ENCODE measurements at places on chromosomes 16 and 17.
A peak's percentile ranks its signal among the peaks of the same experiment; 100 is the strongest.

- no peaks in the 10 kb centered on the region for H3K36me3 ChIP-seq
- no peak for ATAC-seq
- no peaks in the 10 kb centered on the region for H3K4me1 ChIP-seq
- no peaks in the 10 kb centered on the region for H3K27me3 ChIP-seq
- H3K4me3 ChIP-seq, result no peak overlapping the region
- no peak overlapping the region for H3K27ac ChIP-seq
Measured at GRCh38 chr17:55166506-55166905, 98.3 kb upstream of the HLF start.

- ATAC-seq, result no peak
- H3K4me3 ChIP-seq, result no peak overlapping the region
- H3K27me3 ChIP-seq, result no peaks in the 10 kb centered on the region
- no peaks in the 10 kb centered on the region for H3K36me3 ChIP-seq
- H3K4me1 ChIP-seq, result no peaks in the 10 kb centered on the region
- H3K27ac ChIP-seq, result no peak overlapping the region
Measured at GRCh38 chr17:70130289-70130688, 39.0 kb upstream of the KCNJ2 start.

DNA sequence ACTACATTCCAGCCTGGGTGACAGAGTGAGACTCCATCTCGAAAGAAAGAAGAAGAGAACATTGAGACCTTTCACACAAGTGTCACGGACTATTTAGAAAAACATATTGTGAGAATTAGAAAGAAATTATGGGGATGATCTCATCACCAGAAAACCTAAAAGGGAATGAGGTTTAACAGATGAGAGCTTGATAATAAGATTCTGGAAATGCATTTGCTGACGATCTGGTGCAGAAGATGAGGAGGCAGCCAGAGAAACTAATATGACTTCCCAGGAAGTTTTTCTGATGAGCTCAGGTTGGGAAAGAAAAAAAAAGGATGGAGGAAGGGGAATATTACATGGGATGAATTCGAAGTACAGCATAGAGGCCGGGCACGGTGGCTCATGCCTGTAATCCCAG is 10.8 kb upstream of the APOH start:
- H3K36me3 ChIP-seq, result no peaks in the 10 kb centered on the region
- H3K4me3 ChIP-seq, result no peak overlapping the region
- H3K4me1 ChIP-seq, result no peaks in the 10 kb centered on the region
- no peaks in the 10 kb centered on the region for H3K27me3 ChIP-seq
- H3K27ac ChIP-seq, result no peak overlapping the region

DNA sequence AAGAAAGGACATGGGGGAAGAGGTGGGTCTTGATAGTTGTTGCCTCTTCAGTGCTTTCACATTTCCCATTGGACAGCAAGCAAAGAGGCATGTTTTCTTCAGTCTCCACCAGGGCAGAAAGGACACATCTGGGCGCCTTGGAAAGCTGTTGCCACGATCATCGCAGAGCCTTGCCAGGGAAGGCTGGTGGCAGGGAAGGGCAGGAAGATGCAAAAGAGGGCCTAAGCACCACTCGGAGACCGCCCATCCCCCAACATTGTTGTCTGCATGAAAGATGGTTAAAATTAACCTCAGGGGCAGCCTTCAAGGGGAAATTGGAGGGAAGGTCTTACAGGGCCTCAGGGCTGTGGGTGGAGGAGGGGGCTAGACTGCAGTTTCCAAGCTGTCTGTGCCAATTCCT is 114.2 kb downstream of the SOX9 start:
- no peak overlapping the region for H3K27ac ChIP-seq
- no peak overlapping the region for H3K4me3 ChIP-seq
- peaks cover 62% of the 10 kb centered on the region for H3K27me3 ChIP-seq
- H3K36me3 ChIP-seq, result no peaks in the 10 kb centered on the region

DNA sequence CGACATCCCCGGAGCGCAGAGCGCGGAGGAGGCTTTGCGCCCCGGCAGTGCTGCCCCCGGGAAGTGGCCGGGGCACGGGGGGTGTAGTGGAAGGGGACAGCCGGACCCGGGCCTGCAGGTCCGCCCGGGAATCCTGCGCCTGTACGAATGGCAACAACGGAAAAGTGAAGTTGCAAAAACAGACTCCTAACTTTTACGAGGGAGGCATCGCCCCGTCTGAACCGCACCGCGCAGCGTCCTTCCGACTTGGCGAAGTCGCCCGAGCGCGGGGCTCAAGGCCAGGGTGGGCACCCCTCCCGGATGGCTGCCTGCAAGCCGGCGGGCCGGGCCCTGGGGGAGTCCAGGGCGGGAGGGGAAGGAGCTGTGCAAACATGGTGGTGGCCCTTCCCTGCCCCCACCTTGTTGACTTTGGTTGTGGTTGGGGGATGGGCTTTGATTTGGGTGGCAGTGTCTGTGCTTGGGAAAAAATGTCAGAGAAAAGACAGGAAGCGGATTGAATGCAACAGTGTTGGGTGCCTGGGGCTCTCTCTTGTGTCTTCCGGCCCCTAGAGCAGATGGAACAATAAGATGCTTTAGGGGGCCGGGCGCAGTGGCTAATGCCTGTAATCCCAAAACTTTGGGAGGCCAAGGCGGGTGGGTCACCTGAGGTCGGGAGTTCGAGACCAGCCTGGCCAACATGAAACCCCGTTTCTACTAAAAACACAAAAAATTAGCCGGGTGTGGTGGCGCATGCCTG is 675 bp downstream of the RNF213 start:
- no peaks in the 10 kb centered on the region for H3K27me3 ChIP-seq
- no peaks in the 10 kb centered on the region for H3K36me3 ChIP-seq
- peak overlapping the region; percentile 98 for H3K27ac ChIP-seq
- ATAC-seq, result peak; percentile 26
- peak overlapping the region; percentile 99 for H3K4me3 ChIP-seq

- no peaks in the 10 kb centered on the region for H3K27me3 ChIP-seq
- ATAC-seq, result no peak
- no peaks in the 10 kb centered on the region for H3K36me3 ChIP-seq
- H3K4me1 ChIP-seq, result peaks cover 57% of the 10 kb centered on the region
- no peak overlapping the region for H3K27ac ChIP-seq
Measured at GRCh38 chr16:324451-325334, 27.8 kb downstream of the AXIN1 start.

DNA sequence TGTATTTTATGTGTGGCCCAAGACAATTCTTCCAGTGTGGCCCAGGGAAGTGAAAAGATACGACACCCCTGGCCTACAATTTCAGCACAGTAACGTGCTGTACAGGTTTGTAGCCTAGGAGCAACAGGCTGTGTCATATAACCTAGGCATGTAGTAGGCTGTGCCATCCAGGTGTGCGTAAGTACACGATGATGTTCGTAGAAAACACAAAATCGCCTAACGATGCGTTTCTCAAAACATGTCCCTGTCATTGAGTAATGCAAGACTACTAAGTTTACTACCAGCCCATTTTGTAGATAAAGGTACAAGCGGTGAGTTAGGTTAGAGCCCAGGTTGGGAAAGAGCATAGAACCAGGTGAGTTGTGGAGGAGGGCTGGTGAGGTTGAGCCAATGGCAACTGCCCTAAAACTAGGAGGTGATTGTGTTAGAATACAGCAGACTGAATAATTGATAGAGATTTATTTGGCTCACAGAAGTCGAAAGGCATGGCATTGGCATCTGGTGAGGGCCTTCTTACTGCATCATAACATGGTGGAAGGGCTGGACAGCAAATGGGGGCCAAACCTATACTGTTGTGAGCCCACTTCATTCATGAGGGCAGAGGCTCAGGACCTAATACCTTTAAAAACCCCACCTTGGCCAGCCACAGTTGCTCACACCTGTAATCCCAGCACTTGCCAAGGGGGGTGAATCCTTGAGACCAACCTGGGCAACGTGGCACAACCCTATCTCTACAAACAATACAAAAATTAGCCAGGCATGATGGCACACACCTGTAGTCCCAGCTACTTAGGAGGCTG is 4.2 kb downstream of the EIF1 start:
- no peak for ATAC-seq
- no peak overlapping the region for H3K4me3 ChIP-seq
- H3K27me3 ChIP-seq, result no peaks in the 10 kb centered on the region
- H3K36me3 ChIP-seq, result peaks cover 64% of the 10 kb centered on the region
- peaks cover 25% of the 10 kb centered on the region for H3K4me1 ChIP-seq

DNA sequence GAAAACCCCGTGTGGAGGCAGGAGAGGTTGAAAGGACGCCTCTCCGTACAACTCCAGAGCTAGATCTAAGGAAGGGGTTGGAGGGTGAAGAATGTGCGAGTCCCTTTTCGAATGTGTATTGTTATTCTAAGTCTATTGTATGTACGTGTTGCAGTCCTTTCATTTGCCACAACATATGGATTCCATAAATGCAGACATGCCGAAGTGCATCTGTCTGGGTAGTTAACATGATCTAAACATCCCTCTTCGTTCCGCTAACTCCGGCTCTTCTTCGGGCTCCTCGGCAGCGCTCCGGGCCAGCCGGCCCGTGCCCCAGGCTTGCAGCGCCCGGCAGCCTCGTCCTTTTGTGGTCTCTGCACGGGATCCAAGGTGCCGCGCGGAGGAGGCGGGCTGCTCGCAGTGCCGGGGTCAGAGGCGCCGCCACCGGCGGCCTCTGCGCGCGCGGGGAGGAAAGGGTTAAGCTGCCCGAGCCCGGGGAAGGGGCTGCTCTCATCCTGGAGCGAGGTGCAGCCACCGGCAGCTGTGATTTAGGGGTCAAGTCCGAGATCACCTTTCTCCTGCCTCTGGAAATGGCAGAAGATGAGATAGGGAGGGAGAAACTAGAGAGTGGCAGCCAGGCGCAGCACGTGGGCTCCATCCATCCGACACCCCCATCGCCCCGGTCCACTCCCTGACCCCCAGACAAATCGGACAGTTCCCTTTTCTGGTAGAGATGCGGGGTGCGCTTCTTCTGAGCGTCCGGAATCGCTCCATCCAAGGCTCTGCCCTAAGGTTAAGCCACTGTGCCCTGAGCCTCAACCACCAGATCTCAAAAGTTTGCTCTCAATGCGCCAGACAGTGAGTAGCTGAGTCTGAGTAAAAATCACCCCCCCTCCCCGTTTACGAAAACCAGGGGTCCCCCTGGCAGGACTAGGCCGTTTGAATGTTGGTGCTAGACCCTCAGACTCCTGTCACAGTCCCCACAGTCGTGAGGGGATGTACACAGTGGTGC is 15.1 kb upstream of the ZFHX3 start:
- H3K4me3 ChIP-seq, result peak overlapping the region; percentile 41
- H3K36me3 ChIP-seq, result no peaks in the 10 kb centered on the region
- no peak for ATAC-seq
- H3K27me3 ChIP-seq, result peaks cover 54% of the 10 kb centered on the region
- peak overlapping the region; percentile 46 for H3K27ac ChIP-seq

DNA sequence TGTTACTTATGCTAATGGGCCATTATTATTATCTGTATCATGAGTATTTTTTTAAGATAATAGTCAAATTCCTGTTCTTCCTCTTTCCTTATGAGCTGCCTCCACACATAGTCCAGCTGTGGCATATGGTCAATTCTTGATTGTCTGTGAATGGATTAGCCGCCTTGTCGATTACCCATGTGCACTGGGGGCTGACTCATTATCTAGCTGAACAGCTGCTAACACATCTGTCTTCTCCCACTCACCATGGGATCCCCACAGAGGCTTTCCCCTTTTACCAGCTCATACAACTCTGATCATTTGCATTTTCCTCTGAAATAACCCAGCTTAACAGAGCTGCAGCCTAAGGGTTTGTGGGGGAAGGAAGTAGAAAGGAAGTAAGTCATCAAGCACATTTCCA is 915.0 kb downstream of the CDH11 start:
- no peaks in the 10 kb centered on the region for H3K36me3 ChIP-seq
- H3K27me3 ChIP-seq, result no peaks in the 10 kb centered on the region
- no peak for ATAC-seq
- H3K27ac ChIP-seq, result no peak overlapping the region
- H3K4me3 ChIP-seq, result no peak overlapping the region

DNA sequence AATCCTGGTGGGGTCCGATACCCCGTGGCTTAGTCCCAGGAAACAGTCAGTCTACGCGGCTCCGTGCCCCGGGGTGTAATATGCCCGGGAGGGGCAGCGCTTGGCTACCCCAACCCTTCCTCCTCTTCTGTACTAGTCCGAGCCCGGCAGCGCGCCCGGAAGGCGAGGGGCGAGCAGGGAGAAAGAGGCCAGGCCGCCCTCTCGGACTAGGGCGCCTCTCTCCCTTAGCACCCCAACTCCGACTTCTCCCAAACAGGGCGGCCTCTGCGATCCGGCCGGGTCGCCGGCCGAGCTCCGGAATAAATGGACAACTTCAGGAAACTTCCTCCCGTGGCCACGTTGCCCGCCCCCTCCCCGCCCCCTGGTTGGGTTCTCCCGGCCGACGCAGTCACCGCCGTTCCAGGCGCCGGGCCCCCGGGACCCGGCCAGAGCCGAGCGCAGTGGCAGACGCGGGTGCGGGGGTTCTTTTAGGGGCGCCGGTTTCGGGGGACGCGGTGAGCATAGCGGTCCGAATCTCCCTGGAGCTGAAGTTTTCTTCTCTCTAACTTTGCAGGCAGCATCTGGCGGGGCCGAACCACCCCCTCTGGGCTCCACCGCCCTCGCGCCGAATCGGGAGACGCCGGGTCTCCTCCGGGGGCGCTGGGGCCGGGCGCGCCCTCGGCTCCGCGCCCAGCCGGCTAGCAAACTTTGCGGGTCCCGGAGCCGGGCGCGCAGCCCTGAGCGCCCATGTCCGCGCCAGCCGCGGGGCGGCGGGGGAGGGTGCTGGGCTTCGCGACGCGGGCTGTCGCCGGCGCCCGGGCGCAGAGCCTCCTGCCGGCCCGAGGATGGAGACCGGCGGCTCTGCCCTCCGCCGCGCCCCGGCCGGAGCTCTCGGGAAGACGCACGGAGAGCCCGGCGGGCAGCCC is at the start of gene SDK2:
SDK2 (minus strand) TSS at position 301 of the 905 bp plus-strand sequence. CDS start 357 bp downstream, outside the sequence.
- H3K4me3 ChIP-seq, result peak within 1 kb of the TSS; percentile 57
- ATAC-seq, result no peak
- peaks cover 98% of the 10 kb centered on the region for H3K27me3 ChIP-seq
- no peaks in the 10 kb centered on the region for H3K36me3 ChIP-seq
- peaks cover 19% of the 10 kb centered on the region for H3K4me1 ChIP-seq
- peak within 1 kb of the TSS; percentile 27 for H3K27ac ChIP-seq

- no peak overlapping the region for H3K27ac ChIP-seq
- H3K4me1 ChIP-seq, result no peaks in the 10 kb centered on the region
- H3K4me3 ChIP-seq, result no peak overlapping the region
Measured at GRCh38 chr17:76208120-76208519, 32.2 kb downstream of the RNF157 start.

DNA sequence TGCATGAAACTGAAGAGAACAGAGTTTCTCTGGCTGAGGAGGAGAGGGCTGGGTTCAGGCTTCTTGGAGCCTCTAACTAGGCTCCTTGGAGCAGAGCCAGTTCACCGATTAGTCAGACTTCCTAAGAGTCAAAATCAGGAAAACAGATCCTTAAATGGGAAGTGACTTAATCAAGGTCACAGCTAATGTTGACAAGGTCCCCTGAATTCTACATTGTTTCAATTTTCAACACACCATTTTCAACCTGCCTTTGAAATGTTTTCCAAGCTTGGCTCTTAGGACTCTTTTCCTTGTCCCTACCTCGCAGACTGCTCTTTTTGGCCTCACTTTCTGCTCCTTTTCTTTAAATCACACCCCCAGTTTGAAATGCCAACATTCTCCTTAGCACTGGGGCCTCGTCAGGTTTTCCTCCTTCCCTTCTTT is 16.3 kb downstream of the MYL4 start:
- H3K27ac ChIP-seq, result peak overlapping the region; percentile 72
- H3K27me3 ChIP-seq, result no peaks in the 10 kb centered on the region
- H3K4me1 ChIP-seq, result no peaks in the 10 kb centered on the region
- no peak overlapping the region for H3K4me3 ChIP-seq

Data from gastroesophageal sphincter (tissue), 4 donors.